ENCODE measurements at places on chromosomes 6 and 20.

- no peak for DNase-seq
These were observed 363.5 kb downstream of the ESR1 start for GRCh38 chr6:152170702-152171667.

DNA sequence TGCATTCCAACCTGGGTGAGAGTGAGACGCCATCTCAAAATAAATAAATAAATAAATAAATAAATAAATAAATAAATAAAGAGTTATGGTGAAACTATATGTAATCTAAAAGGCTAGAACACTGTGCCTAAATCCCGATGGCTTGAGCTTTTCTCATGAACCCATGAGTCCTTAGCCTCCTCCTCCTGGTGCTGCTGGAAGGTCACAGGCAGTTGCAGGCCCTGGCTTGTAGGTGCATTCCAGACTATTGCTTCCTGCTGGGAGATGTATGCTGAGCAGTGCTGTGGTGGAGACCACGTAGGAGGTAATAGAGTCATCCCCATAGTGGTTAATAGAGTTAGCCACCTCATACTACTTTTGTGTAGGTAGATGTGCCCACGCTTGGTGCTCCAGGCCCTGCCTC is 12.5 kb downstream of the PTK7 start:
- no peak for DNase-seq

GRCh38 chr6:129882510-129883023 is 21.5 kb upstream of the TMEM244 start:
- DNase-seq, result no peak

DNA sequence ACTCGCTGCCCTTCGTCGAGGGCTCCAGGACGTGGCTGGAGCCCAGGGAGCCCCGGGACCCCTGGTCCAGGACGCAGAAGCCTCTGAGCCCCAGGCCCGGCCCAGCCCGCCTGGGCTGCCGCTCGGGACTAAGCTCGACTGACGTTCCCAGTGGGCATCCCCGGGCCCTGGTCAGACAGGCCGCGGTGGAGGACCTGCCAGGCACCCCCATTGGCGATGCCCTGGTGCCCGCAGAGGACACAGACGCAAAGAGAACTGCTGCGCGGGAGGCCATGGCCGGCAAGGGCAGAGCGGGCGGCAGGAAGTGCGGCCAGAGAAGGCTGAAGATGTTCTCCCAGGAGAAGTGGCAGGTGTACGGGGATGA is 28.9 kb downstream of the ZNF831 start:
- DNase-seq, result no peak

DNA sequence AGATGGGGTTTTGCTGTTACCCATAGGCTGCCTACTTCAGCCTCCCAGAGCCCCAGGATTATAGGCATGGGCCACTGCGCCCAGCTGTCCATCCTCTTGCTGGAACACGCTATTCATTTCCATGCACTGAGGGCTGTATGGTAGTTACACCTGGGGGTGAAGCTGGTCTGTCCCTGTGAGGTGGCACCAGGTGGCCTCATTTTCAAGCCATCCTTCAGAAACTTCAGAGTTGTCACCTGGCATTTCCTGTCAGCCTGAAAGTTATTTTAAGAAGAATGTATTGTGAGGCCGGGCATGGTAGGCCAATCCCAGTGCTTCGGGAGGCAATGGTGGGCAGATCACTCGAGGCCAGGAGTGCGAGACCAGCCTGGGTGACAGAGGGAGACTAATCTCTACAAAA is 147.6 kb downstream of the DTNBP1 start:
- DNase-seq, result no peak

GRCh38 chr20:11101243-11101642 is 427.4 kb upstream of the JAG1 start:
- DNase-seq, result no peak

DNA sequence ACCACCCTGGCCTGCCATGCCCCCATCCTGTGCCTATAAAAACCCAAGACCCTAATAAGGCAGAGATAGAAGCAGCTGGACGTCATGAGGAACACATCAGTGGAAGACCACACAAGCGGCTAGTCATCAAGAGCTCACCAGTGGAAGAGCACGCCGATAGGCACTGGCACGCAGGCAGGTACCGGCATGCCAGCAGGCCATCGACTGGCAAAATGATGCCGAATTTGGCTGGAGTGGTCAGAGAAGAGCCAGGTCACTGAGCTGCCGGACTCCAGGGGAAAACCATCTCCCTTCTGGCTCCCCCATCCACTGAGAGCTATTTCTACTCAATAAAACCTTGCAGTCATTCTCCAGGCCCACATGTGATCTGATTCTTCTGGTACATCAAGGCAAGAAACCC is 227.6 kb upstream of the EXOC2 start:
- DNase-seq, result no peak

DNA sequence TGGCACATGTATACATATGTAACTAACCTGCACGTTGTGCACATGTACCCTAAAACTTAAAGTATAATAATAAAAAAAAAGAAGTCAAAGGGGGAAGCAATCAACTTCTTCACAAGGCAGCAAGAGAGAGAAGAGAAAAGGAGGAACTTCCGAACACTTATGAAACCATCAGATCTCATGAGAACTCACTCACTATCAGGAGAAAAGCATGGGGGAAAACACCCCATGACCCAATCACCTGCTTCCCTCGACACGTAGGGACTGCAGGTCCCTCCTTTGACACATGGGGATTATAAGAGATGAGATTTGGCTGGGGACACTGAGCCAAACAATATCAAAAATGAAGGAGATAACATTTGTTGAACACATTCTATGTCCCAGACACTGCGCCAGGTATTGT is 94.8 kb upstream of the PHACTR1 start:
- DNase-seq, result no peak

DNA sequence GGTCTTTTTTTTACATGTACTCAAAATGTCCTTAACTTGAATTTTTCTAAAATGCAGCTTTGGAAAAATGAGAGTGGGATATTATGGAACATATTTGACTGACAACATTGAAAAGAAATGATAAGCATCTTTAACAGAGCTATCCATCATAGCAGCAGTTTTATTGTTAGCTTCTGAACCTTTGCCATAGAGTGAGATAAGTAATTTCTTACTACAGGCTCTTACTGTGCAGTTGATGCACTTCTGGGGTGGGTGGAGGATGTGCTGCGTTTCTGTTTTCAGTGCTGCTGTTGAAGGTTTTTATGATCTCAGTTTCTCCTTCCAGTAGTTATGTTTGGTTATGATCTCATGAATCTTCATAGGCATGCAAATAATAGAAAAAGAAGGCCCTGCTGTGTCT is 267.0 kb downstream of the TMEM242 start:
- no peak for DNase-seq

- DNase-seq, result no peak
These were observed 16.9 kb downstream of the ZNF217 start for GRCh38 chr20:53576586-53577318.

GRCh38 chr20:35306931-35307517 is 14.8 kb upstream of the FAM83C start:
- DNase-seq, result no peak

- DNase-seq, result peak; percentile 83
These were observed at the start of gene GPANK1 for GRCh38 chr6:31664790-31665500. Gene GPANK1 (minus strand): TSS chr6:31664997. CDS start chr6:31664478, 519 bp downstream.

DNA sequence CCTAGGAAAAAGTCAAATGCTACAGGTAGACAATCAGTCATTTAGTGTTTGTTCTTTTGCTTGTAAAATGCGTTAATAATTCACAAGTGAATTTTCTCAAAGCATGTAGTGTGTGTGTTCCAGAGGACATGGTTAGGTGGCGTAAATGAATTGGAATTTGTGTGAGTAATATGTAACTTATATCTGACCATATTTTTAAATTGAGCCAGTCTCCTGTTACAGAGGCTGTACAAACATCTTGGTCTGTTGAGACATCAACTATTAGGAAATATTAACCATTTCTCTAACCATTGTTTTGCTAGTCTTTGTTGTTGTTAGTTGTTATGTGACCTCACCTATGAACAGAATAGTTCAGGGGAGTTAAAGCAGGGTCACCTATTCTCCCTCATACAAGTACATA is 22.7 kb downstream of the MCM8 start:
- no peak for DNase-seq

Measured in GDM1 (cell line).